AG20443 (cell line): ENCODE measurements at places on chromosomes 7 and 10.

DNA sequence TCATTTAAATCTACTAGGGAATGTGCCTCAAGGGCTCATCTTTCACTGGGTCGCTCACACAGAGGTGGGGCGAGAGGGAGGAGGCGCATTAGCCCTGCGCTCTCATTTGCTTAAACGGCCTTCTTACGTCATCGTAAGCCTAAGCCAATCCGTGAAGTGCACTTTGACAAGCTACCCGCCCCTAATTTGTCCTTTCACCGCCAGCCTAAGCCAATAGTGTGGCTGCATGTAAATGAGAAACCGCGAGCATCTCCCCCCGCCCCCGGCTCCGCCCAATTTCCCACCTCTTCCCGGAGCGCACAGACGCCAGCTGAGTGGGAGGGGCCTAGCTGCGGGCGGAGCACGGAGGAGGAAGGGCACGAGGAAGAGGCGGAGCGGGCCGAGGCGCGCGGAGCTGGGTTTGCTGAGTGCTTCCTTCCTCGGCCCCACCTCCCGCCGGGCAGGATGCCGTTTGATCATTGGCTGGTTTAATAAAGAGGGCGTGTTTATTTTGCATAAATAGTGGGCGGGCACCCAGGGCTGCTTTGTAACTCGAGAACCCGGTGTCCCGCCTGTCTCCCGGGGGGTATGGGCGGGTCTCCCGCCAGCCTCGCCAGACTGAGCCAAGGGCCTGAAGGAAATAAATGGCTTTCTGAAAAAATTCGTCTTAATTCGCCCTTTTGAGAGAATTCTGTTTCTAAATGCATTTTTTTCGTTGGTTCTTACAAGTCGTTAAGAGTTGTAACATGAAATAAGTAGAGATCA, 289.6 kb upstream of the NFE2L3 start:
- peak; percentile 97 for DNase-seq

GRCh38 chr10:4242561-4243035, 457.6 kb upstream of the KLF6 start:
- peak; percentile 29 for DNase-seq

DNA sequence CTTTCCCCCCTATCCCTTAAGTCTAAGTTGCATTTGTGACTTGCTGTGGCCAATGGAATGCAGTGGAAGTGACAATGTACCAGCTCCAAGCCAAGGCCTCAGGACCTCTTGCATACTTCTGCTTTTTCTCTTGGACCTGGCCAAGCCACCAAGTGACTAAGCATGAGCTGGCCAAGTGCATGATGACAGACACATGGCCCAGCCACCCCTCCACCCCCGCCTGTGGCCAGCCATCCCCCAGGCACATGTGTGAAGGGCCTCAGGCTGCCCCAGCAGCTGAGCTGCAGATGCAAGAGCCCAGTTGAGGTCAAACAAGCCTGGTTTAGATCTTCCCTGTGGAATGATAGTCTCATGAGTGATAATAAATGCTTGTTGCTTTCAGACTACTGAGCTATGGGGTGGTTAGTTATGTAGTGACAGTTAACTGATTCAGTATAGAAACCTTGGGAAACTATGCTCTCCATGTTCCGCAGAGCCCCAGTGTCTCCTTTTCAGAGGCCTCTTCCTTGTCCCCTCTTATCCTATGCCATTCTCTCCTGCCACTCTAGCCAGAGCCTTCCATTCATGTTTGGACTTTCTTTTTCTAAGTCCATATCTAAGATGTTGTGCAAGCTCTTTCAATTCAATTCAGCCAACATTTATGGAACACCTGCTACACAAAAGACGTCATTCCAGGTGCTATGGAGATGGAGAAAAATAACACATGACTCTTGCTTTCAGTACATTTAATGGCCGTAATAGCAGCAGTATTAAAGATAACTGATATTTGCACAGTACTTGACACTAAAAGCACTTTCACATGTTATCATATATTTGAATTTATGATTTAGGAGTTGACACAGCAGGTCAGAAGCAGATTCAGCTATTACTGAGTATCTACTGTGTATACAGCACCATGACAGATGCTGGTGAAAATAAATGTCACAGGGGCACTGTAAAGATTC, 55.5 kb upstream of the LOXL4 start:
- DNase-seq: peak; percentile 95

- DNase-seq: no peak
Observed at GRCh38 chr10:62082271-62082656, 180.8 kb downstream of the ARID5B start.

GRCh38 chr10:74760086-74760979, 66.1 kb upstream of the KAT6B start:
- DNase-seq: no peak

GRCh38 chr10:102612964-102613275, 31.4 kb upstream of the TRIM8 start:
- DNase-seq: no peak

DNA sequence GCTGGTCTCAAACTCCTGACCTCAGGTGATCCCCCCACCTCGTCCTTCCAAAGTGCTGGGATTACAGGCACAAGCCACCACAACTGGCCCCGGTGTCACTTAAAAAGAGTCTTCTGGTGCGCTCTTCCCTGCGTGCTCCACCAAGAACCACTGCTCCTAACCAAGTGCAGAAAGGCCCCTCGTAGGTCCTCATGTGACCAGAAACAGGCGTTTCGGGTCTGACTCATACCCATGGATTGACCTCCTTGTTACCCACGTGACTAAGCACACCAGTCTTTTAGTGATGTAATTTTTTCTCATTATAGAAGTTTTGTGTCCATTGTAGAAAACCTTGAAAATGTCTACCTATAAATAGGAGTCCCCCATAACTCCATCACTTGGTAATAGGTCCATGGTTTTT, 13.9 kb downstream of the FKBP6 start:
- peak; percentile 80 for DNase-seq

GRCh38 chr10:14665304-14665703, 109.4 kb downstream of the FAM107B start:
- DNase-seq: no peak

GRCh38 chr7:150657526-150657925, 25.3 kb upstream of the GIMAP6 start:
- no peak for DNase-seq

GRCh38 chr7:66886152-66886551, 34.9 kb upstream of the TMEM248 start:
- DNase-seq: no peak

- DNase-seq: peak; percentile 65
Observed at GRCh38 chr10:3911713-3912442, 126.9 kb upstream of the KLF6 start.

- peak; percentile 43 for DNase-seq
Observed at GRCh38 chr7:139108266-139109187, 993 bp downstream of the ZC3HAV1 start.

DNA sequence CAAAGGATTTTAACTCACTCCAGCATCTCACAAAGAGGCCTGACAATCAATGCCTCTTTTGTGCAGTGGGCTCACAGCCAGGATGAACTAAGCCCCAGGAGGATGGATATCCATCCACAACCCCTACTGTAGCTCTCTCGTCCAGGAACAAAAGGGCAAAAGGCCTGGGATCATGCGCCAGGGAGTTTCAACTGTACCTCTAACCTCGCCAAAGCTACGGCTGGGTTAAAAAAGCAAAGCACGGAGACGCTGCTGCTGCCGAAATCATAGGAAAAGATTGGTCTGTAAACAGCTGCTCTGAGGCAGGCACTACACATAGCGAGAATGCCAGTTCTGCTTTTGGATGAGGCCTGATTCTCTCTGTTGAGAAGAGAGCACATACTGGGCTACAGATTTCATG, 32.1 kb downstream of the VSTM4 start:
- DNase-seq: no peak
